Smooth muscle cell of the coronary artery (primary cell): ENCODE measurements at places on chromosomes 5 and 9. TPM values are rescaled to one million over a fixed set of nuclear protein-coding genes. Genes with fewer than 3 reads are reported as not detected.

The FRRS1L gene
- total RNA-seq, result under 0.01 and 0.94 TPM in 2 replicates

The KLHL3 gene
- 1.3 and 3.4 TPM in 2 replicates for total RNA-seq

The CTXN3 gene
- not detected in 2 replicates for total RNA-seq

The FAM78A gene
- total RNA-seq, result 0.30 and 0.59 TPM in 2 replicates

The COL15A1 gene
- total RNA-seq, result 18.2 and 130 TPM in 2 replicates

The PCDHGA5 gene
- 0.98 and 1.3 TPM in 2 replicates for total RNA-seq

The CFAP77 gene
- total RNA-seq, result not detected in 2 replicates
